PC-9 (cell line): ENCODE measurements at places on chromosomes 4 and X. TPM values are rescaled to one million over a fixed set of nuclear protein-coding genes. Genes with fewer than 3 reads are reported as not detected.

Gene MOSPD2
- total RNA-seq, result 15.8 and 19.4 TPM in 2 replicates

Gene PGAM4
- not detected in 2 replicates for total RNA-seq

Gene TLR7
- not detected in 2 replicates for total RNA-seq

Gene GAGE2A
- total RNA-seq, result not detected in 2 replicates

Gene RASGEF1B
- 0.70 and 1.0 TPM in 2 replicates for total RNA-seq

Gene GAB3
- 0.17 and 0.63 TPM in 2 replicates for total RNA-seq

DNA sequence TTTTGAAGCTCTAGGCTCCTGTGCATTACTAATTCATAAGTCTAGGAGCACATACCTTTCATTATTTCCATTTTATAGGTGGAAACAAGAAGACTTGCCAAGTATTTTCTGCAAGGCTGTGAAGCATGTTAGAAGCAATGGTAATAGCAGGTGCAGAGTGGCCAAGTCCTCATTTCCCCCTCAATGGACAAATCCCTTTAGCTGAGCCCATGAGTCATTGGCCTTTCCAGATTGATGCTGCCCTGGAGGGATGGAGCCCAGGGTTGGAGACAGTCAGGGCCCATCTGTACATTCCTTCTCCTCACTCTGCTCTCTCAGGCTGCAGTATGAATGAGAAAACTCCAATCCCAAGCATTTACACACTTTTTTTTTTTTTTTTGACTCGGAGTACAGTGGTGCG, 6.6 kb downstream of the MGST2 start:
- H3K4me1 ChIP-seq, result peaks cover 10% of the 10 kb centered on the region
- no peak for DNase-seq
- H3K36me3 ChIP-seq, result peaks cover 12% of the 10 kb centered on the region; the same call in 1 of the 2 replicates
- no peaks in the 10 kb centered on the region for H3K27me3 ChIP-seq
- no peak overlapping the region for H3K4me3 ChIP-seq

GRCh38 chr4:46874811-46875210, 34.2 kb downstream of the COX7B2 start:
- H3K36me3 ChIP-seq, result 0 out of 2 replicates have a peak, but pooled peaks cover 5% of the 10 kb centered on the region
- DNase-seq, result no peak
- H3K4me1 ChIP-seq, result no peaks in the 10 kb centered on the region
- no peak overlapping the region for H3K27ac ChIP-seq
- no peaks in the 10 kb centered on the region for H3K27me3 ChIP-seq

- H3K27ac ChIP-seq, result no peak overlapping the region
- no peaks in the 10 kb centered on the region for H3K4me1 ChIP-seq
Measured at GRCh38 chr4:103892586-103892985, 172.8 kb upstream of the TACR3 start.

DNA sequence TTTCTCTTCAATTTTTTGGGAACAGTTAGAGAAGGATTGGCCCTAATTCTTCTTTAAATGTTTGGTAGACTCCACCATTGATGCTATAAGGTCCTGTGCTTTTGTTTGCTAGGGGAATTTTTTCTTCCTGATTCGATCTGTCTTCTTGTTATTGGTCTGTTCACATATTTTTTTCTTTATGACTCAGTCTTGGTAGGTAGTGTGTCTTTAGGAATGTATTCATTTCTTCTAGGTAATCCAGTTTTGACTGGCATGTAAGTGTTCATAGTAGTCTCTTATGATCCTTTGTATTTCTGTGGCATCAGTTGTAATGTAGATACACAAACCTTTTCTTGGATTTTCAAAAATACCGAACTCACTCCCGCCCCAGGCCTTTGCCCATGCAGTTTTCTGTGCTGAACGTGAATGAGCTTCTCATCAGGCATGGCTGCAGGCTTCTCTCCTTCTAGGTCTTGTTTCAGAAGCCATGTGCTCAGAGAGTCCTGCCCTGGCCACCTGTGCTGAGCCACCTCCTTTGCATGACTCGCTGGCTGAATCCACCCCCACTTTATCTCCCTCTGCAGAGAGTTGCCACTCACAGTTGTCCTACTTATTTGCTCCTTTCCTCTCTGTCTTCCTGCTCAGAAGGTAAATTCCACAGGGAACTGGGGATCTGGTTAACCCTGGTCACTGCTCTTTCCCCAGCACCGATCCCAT, 67.0 kb downstream of the STK32B start:
- H3K4me3 ChIP-seq, result no peak overlapping the region
- no peak overlapping the region for H3K27ac ChIP-seq
- no peaks in the 10 kb centered on the region for H3K36me3 ChIP-seq
- no peaks in the 10 kb centered on the region for H3K4me1 ChIP-seq

DNA sequence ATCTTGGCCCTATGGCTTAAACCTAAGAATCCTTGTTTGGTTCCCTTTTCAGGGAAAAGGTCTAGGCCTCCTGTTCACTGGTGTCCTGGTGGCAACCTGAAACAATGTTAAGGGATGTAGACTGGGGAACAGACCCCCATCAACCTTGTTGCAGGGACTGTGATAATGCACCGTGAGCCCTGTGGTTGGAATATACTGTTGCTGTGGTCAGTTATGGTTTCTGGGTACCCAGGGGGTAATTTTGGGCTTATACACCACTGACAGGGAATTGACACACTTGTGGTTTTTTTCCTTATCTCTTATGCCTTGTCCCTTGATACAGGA, 64.0 kb upstream of the WDR1 start:
- H3K4me1 ChIP-seq, result no peaks in the 10 kb centered on the region
- H3K27me3 ChIP-seq, result no peaks in the 10 kb centered on the region
- no peak overlapping the region for H3K4me3 ChIP-seq
- H3K27ac ChIP-seq, result no peak overlapping the region

DNA sequence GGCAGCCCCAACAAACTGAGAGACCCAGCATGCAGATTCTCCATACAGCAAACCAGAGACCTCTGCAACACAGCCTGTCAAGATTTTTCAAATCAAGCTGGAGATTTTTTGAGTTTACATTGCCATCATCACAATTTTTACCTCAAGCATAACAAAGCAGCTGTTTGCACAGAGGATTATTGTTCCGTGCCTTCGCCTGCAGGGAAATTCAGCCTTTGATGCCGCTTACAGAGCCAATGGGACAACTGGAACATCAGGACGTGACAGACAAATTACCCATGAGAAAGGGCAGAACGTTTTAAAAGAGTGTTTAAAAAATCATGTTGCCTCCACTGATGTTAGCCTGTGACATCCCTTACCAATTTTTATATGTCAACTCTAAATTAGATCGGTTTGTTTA, 363.7 kb downstream of the FBXW7 start:
- H3K4me3 ChIP-seq, result no peak overlapping the region
- no peaks in the 10 kb centered on the region for H3K4me1 ChIP-seq
- peaks cover 4% of the 10 kb centered on the region; the same call in 1 of the 2 replicates for H3K27me3 ChIP-seq
- H3K27ac ChIP-seq, result no peak overlapping the region

DNA sequence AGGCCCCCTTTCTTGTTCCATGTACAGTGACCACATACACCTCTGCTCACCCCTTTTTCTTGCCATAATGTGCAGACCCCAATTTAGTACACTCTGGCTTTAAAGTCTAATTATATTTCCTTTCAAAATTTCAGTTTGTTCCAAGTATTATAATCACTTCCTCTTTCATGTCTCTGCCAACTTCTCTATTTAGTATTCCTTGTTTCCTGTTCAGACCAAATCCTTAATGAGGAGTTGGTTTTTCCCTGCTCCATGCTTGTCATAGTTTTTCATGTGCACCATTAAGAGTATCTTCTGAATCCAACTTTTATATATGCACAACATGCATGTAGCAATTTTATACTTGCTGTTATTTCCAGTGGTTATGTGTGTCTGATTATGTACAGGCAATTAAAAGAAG, 32.3 kb downstream of the USP53 start:
- no peaks in the 10 kb centered on the region for H3K4me1 ChIP-seq
- H3K4me3 ChIP-seq, result no peak overlapping the region
- no peaks in the 10 kb centered on the region for H3K36me3 ChIP-seq
- H3K27ac ChIP-seq, result no peak overlapping the region

DNA sequence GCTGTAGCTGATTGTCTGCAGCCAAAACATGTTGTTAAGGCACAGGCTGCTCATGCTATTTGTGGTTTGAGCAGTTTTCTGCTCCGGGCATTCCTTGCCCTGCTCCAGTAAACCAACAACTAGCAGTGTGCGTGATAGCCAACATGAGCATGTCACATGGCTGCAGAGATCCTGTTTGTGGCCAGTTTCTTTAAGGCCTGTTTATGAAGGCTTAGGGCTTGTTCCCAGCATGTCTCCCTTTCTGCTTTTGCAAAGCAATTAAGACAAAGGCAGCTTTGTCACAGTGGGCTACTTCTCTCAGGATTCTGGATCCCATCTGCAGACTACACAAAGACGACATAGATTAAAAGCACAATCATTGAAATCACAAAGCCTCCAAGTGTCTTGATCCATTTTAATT, 160.5 kb downstream of the ZNF518B start:
- DNase-seq, result no peak
- no peak overlapping the region for H3K27ac ChIP-seq
- H3K36me3 ChIP-seq, result no peaks in the 10 kb centered on the region
- no peaks in the 10 kb centered on the region for H3K4me1 ChIP-seq
- H3K27me3 ChIP-seq, result no peaks in the 10 kb centered on the region
- H3K4me3 ChIP-seq, result no peak overlapping the region

DNA sequence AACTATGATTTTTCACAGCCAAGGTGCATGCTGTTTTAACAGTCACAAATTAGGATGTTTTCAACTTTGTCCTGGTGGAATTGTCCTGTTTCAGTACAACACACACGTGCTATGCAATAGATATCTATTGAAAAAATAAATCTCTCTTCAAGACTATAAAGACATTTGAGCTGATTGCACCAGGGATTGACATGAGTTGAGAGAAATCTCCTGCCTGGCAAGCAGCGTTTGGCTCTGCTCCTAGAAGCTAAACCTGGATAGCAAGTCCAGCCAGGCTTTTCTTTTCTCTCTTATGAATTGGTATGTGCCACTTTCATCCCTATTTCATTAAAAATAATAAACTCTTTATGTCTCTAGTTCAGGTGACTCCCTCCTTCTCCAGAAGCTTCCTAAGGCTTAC, 16.6 kb upstream of the NPNT start:
- H3K27ac ChIP-seq, result no peak overlapping the region
- no peaks in the 10 kb centered on the region for H3K4me1 ChIP-seq
- H3K4me3 ChIP-seq, result no peak overlapping the region
- no peaks in the 10 kb centered on the region for H3K27me3 ChIP-seq

GRCh38 chr4:1192493-1193205, 20.3 kb upstream of the SPON2 start:
- no peak for DNase-seq
- H3K27ac ChIP-seq, result peak overlapping the region; percentile 14
- H3K4me1 ChIP-seq, result peaks cover 17% of the 10 kb centered on the region
- no peaks in the 10 kb centered on the region; the same call in 1 of the 2 replicates for H3K27me3 ChIP-seq
- H3K36me3 ChIP-seq, result no peaks in the 10 kb centered on the region
- H3K4me3 ChIP-seq, result peak overlapping the region; percentile 7; the same call in 1 of the 2 replicates

DNA sequence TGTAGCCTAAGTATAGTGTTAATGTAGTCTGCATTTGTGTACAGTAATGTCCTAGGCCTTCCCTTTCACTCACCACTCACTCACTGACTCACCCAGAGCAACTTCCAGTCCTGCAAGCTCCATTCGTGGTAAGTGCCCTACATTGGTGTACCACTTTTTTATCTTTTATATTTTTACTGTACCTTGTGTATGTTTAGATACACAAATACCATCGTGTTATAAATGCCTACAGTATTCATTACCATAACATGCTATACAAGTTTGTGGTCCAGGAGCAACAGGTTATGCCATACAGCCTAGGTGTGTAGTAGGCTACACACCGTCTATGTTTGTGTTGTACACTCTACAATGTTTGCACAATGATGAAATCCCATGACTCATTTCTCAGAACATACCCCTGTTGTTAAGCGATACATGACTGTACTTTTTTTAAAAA, 15.4 kb downstream of the TSPAN5 start:
- no peak for DNase-seq
- no peaks in the 10 kb centered on the region for H3K27me3 ChIP-seq
- H3K4me1 ChIP-seq, result peaks cover 30% of the 10 kb centered on the region
